Thoracic aorta (tissue), 2 donors: ENCODE measurements at places on chromosomes 1 and 21. TPM values are rescaled to one million over a fixed set of nuclear protein-coding genes. Genes with fewer than 3 reads are reported as not detected.

DNA sequence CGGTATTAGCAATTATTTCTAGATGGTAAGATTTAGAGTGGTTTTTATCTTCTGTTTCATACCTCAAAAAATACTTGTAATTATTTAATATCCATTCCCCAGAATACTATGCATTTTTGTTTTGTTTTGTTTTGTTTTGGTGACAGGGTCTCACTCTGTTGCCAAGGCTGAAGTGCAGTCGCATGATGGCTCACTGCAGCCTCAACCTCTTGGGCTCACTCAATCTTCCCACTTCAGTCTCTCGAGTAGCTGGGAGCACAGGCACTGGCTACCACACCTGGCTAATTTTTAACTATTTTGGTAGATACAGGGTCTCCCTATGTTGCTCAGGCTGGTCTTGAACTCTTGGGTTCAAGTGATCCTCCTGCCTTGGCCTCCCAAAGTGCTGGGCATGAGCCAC, 252.7 kb downstream of the AKT3 start:
- no peak overlapping the region for H3K4me3 ChIP-seq
- no peak for DNase-seq
- no peaks in the 10 kb centered on the region for H3K27me3 ChIP-seq
- H3K27ac ChIP-seq = no peak overlapping the region

DNA sequence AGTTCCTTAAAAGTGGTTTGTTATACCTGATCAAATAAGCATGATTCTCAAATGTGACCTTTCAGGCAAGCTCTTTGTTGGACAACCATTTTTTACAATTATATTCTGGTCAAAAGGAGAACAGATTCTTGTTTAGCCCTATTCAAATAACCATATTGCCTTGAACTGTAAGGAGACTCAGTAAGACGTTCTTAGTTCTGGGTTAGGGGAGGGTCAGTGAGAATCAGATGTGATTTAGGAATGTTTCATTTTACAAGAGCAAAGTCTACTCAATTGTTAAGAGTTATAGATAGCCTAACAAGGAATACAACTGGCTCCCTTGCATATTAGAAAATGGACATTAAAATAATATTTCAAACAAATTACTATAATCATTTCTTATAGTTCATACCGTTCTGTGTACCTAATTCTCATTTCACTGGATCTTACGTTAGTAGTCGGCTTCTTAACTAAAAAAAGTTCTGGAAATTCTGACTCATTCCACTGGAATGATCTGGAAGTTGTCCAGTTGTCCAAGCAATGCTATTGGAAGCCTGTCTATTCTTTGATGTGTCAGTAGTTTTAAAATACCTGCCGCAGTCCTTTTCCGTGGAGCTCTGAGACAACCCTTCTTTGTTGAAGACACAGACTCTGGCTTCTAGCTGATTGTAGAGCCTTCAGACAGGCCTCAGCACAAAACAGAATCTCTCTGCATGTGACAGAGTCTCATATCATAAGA, 88.8 kb downstream of the MAST2 start:
- DNase-seq = no peak
- no peaks in the 10 kb centered on the region for H3K36me3 ChIP-seq
- peak overlapping the region; percentile 77 for H3K27ac ChIP-seq
- H3K4me3 ChIP-seq = peak overlapping the region; percentile 40
- no peaks in the 10 kb centered on the region for H3K27me3 ChIP-seq

DNA sequence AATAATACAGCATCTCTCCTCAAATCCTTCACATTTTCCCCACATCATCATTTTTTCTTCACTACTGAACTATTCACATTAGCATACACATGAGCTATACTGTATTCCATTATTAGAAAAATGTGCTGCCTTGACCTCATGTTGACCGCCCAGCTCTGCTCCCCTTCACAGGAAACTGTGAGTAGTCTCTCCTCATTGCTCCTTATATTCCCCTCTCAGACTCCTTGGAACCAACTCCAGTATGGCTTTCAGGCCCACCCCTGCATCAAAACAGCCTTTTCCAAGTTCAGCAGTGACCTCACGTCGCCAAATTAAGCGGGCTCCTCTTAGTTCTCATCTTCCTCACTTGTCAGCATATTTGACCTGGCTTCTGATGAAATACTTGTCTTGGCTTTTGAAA, 59.2 kb upstream of the SPAG17 start:
- no peaks in the 10 kb centered on the region for H3K36me3 ChIP-seq
- DNase-seq = no peak
- no peaks in the 10 kb centered on the region for H3K27me3 ChIP-seq
- H3K27ac ChIP-seq = no peak overlapping the region
- H3K4me1 ChIP-seq = no peaks in the 10 kb centered on the region
- no peak overlapping the region for H3K4me3 ChIP-seq

DNA sequence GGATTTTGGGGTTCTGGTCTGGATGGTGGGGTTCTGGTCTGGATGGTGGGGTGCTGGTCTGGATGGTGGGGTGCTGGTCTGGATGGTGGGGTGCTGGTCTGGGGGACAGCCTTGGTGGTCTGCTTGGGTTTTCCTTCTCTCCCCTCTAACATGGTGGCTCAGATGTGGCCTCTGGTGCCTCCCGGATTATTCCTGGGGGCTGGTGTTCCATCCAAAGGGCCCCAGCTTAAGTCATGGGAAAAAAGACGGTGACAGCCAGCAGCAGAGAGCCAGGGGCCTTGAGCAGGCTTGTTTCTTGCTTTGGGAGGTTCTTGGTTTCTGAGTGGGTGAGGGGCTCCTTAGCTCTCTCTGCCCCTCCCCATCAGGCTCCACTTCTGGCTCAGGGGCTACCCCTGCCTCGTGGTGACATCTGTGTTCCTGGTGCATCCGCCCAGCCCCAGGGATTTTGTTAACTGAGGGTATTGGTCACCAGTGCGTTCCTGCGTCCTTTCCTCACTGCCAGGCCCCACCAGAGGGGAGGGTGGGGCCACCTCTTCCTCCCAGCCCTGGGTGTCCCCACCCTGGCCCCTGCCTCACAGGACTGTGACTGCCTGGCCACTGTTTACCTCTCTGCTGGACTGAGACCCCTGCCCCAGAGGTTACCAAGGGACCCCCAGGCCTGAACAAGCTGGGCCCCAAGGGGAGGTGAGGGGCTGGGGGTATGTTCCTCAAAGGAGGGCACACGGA, 43.2 kb upstream of the ACTRT2 start:
- H3K4me1 ChIP-seq = peaks cover 32% of the 10 kb centered on the region
- H3K27ac ChIP-seq = peak overlapping the region; percentile 59
- H3K4me3 ChIP-seq = no peak overlapping the region
- DNase-seq = no peak
- no peaks in the 10 kb centered on the region for H3K27me3 ChIP-seq

REG4 gene
- 3.8 TPM for total RNA-seq

OR10Z1 gene
- total RNA-seq = not detected

CFAP141 gene
- total RNA-seq = not detected

DNA sequence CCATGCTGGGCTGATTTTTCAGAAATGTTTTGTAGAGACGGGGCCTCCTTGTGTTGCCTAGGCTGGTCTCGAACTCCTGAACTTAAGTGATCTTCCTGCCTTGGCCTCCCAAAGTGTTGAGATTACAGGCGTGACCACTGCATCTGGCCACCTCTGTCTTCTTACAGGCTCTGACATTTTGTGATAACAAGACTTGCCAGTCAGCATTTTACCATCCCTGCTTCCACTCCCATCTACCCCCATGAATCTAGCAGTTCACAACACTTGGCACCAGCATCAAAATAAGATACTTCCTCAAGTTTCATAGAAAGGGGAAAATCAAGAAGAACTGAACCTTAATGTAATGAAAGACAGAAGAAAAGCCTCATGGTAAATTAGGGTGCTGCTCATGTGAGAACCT, 32.4 kb downstream of the SLC35F3 start:
- DNase-seq = no peak
- no peak overlapping the region for H3K4me3 ChIP-seq
- no peaks in the 10 kb centered on the region for H3K36me3 ChIP-seq
- H3K27me3 ChIP-seq = no peaks in the 10 kb centered on the region
- H3K27ac ChIP-seq = no peak overlapping the region

GRCh38 chr1:55531644-55532043, 316.5 kb upstream of the USP24 start:
- no peak overlapping the region for H3K4me3 ChIP-seq
- DNase-seq = no peak
- H3K27ac ChIP-seq = no peak overlapping the region

- no peak for DNase-seq
- no peaks in the 10 kb centered on the region for H3K27me3 ChIP-seq
- H3K4me1 ChIP-seq = no peaks in the 10 kb centered on the region
- no peak overlapping the region for H3K4me3 ChIP-seq
- no peaks in the 10 kb centered on the region for H3K36me3 ChIP-seq
These were observed 79.5 kb downstream of the EVI5 start for GRCh38 chr1:92705446-92705845.

DNA sequence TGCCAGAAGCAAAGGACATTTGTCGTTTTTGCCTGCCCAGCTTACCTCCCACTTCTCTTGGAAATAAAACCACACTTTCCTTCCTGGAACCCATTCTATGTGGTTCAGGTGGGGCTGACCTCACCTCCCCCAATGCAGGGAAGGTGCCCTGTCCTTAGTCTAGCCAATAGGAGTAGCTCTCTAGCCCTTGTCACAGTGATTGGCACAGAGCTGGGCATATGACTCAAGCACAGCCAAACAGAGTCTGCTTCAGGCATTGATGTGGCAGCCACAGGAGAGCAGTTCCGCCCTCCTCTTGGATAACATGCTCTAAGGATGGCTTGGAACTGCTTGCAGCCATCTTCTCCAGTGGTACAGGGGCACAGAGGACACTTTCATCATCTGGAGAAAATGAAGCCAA, 134.0 kb downstream of the LRIG2 start:
- H3K27me3 ChIP-seq = no peaks in the 10 kb centered on the region
- H3K27ac ChIP-seq = no peak overlapping the region
- H3K4me3 ChIP-seq = no peak overlapping the region

- H3K4me1 ChIP-seq = no peaks in the 10 kb centered on the region
- H3K27me3 ChIP-seq = no peaks in the 10 kb centered on the region
- no peak overlapping the region for H3K4me3 ChIP-seq
- H3K36me3 ChIP-seq = no peaks in the 10 kb centered on the region
These were observed 33.4 kb downstream of the MNDA start for GRCh38 chr1:158864595-158864994.

GRCh38 chr1:155250246-155250632, 5.0 kb downstream of the ENTREP3 start:
- H3K4me1 ChIP-seq = peaks cover 16% of the 10 kb centered on the region
- no peaks in the 10 kb centered on the region for H3K27me3 ChIP-seq
- no peak overlapping the region for H3K27ac ChIP-seq
- DNase-seq = no peak
- peak overlapping the region; percentile 58 for H3K4me3 ChIP-seq

- no peak for DNase-seq
- no peaks in the 10 kb centered on the region for H3K27me3 ChIP-seq
- no peaks in the 10 kb centered on the region for H3K4me1 ChIP-seq
- H3K27ac ChIP-seq = no peak overlapping the region
These were observed 30.5 kb downstream of the C4BPA start for GRCh38 chr1:207134581-207134980.

DNA sequence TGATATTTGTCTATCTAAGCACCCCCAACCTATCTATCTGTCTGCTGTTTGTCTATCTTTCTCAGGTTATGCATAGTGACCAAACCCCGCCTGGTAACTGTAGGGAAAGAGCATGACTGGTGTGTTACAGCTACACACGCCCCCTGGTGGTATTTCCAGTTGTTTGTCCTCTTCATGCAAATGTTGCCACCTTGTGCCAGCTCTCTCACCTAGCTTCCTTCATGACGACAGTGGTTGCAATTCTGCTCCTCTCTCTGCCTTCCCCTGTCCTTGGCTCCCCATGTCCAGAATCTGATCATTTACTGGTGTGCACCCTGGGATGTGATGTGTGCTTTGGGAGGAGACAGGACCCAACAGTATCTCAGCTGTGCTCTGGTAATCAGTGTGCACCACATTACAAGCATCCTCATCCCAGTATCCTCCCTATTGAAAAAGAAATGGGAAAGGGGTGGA, 8.1 kb upstream of the INKA2 start:
- H3K27me3 ChIP-seq = no peaks in the 10 kb centered on the region
- DNase-seq = no peak
- no peaks in the 10 kb centered on the region for H3K4me1 ChIP-seq

DNA sequence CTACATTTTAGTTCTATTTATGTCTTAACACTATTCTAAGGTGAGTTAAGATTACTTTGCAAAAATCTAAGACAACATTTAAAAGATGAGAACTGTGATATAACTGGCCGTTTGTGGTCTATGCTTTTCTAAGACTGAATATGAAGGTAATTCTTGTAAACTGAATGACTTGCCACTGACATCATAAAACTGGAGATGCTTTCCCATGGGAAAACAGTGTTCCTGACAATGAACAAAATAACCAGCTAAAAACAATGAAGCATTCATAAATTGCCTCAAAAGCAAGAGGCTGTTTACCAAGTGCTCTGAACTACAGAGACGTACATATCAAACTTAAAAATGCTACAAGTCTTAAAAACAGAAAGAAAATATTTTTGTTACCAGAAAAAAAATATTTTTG, 54.7 kb downstream of the APP start:
- no peak for DNase-seq
- no peaks in the 10 kb centered on the region for H3K36me3 ChIP-seq
- no peak overlapping the region for H3K4me3 ChIP-seq
- H3K27me3 ChIP-seq = no peaks in the 10 kb centered on the region
- H3K4me1 ChIP-seq = peaks cover 58% of the 10 kb centered on the region

LCE1E gene
- not detected for total RNA-seq

TRAF3IP3 gene
- 3.3 TPM for total RNA-seq

GRCh38 chr1:7888248-7889081, 35.6 kb upstream of the UTS2 start:
- H3K27ac ChIP-seq = no peak overlapping the region
- H3K27me3 ChIP-seq = no peaks in the 10 kb centered on the region

GRCh38 chr1:39490596-39491145, 765 bp upstream of the BMP8A start:
- peaks cover 12% of the 10 kb centered on the region for H3K4me1 ChIP-seq
- H3K27me3 ChIP-seq = no peaks in the 10 kb centered on the region
- peak overlapping the region; percentile 75 for H3K4me3 ChIP-seq
- H3K27ac ChIP-seq = no peak overlapping the region
- peaks cover 14% of the 10 kb centered on the region for H3K36me3 ChIP-seq

GRCh38 chr1:55981010-55981650, 598.2 kb downstream of the PLPP3 start:
- H3K4me1 ChIP-seq = no peaks in the 10 kb centered on the region
- H3K4me3 ChIP-seq = no peak overlapping the region
- no peak overlapping the region for H3K27ac ChIP-seq
- no peak for DNase-seq

DNA sequence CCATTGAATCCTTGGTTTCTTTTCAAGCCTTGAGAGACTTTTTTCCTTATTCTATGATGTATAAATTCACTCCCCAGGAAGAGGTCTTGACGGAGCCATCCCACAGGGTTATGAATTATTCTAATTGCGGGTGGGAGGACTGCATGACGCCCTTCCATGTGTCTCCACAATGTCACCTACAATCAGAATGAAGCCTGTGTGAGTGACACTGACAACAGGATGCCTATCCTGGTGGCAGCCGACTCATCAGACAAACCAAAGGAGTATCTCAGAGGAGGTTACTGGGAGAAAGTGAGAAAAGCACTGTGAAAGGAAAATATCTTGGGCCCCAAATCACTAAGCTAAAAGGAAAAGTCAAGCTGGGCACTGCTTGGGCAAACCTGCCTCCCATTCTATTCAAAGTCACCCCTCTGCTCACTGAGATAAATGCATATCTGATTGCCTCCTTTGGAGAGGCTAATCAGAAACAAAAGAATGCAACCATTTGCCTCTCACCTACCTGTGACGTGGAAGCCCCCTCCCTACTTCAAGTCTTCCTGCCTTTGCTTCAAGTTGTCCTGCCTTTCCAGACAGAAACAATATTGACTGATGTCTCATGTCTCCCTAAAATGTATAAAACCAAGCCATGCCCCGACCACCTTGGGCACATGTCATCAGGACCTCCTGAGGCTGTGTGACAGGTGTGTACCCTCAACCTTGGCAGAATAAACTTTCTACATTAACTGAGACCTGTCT, 98.4 kb downstream of the SMYD2 start:
- no peak for DNase-seq
- H3K36me3 ChIP-seq = peaks cover 16% of the 10 kb centered on the region
- H3K4me1 ChIP-seq = peaks cover 12% of the 10 kb centered on the region
- H3K27me3 ChIP-seq = no peaks in the 10 kb centered on the region
- H3K4me3 ChIP-seq = no peak overlapping the region
